ENCODE measurements at places on chromosomes 11 and 22. TPM values are rescaled to one million over a fixed set of nuclear protein-coding genes. Genes with fewer than 3 reads are reported as not detected.

DNA sequence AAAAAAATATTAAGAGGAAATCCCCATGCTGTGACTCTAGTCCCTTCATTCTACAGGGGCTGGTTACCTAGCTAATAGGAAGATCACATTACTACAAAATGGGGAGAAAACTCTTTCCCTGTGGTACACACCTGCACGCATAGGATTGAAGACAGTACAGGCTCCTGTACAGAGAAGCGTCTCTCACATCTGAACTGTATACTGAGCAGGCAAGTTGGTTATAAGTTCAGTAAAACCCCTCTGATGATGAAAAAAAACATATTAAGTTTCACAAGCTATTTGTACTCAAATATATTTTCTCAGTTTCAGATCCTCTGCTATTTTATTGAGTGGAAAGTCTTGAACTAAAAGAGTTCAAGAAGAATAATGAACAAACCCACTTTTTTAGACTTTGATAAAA, 156.9 kb upstream of the HSD17B12 start:
- H3K4me1 ChIP-seq, result no peaks in the 10 kb centered on the region
- H3K36me3 ChIP-seq, result no peaks in the 10 kb centered on the region
- no peak overlapping the region for H3K27ac ChIP-seq
- DNase-seq, result no peak

DNA sequence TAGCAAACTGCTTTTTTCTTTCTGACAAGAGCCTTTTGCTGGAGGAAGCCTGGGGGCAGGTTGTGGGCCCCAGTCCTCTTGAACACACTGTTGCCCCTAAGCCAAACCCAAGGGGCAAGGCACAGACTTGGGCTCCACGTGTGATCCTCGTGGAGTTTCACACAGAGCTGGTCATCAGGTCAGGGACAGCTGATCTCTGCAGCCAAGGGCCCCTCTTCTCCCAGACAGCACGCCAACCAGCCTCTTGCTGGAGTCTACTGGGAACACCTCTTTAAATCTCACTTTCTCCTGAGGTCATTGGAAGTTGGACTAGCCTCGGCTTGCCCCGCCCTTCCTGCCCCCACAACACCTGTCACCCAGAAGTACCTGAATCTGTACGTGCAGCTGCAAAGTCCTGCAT, 39.8 kb downstream of the C11orf58 start:
- no peak overlapping the region for H3K27ac ChIP-seq
- no peak overlapping the region for H3K4me3 ChIP-seq
- H3K4me1 ChIP-seq, result no peaks in the 10 kb centered on the region
- no peaks in the 10 kb centered on the region for H3K36me3 ChIP-seq
- no peak for DNase-seq

OLFML1 gene
- 13.2 TPM for total RNA-seq

RAB39A gene
- 2.5 TPM for total RNA-seq

DNA sequence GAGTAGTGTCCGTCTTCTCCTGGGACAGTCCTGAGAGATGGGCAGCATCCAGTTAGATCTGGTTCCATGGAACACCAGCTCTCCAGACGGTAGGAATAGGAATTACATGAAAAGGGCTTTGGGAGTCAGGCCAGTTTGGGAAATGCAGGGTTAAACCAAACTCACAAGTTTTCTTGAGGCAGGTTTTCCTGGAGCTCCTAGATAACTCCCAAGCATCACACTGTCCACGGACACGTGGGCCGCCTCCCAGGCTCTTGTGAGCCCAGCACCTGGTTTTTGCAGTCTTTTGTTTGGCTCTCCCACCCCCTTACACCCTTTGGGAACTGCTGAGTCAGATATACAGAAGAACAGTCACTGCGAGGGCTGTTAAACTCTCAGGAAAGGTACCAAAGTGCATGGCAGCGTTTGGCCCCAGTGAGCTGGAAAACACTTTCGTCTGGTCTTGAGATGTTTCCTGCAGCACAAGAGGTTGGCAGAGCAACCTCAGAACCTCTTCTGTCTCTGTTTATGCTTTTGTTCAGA, 90.0 kb downstream of the BCR start:
- H3K4me3 ChIP-seq, result no peak overlapping the region
- H3K36me3 ChIP-seq, result no peaks in the 10 kb centered on the region

MS4A3 gene
- not detected for total RNA-seq

GRCh38 chr11:134510233-134511040, 98.4 kb upstream of the B3GAT1 start:
- no peak for DNase-seq
- H3K27ac ChIP-seq, result no peak overlapping the region
- no peaks in the 10 kb centered on the region for H3K36me3 ChIP-seq
- no peaks in the 10 kb centered on the region for H3K27me3 ChIP-seq

Data from aorta (tissue), 5 donors.